ENCODE measurements at places on chromosomes 13 and 19. TPM values are rescaled to one million over a fixed set of nuclear protein-coding genes. Genes with fewer than 3 reads are reported as not detected.

GIPR gene
- total RNA-seq = 11.4 TPM

ICAM1 gene
- total RNA-seq = 23.8 TPM

AMER2 gene
- total RNA-seq = not detected

ZNF208 gene
- 0.78 TPM for total RNA-seq

COL4A2 gene
- total RNA-seq = not detected

JUNB gene
- total RNA-seq = 197 TPM

ZNF486 gene
- 8.7 TPM for total RNA-seq

DOCK6 gene
- 0.68 TPM for total RNA-seq

NAT14 gene
- 11.9 TPM for total RNA-seq

CEACAM20 gene
- total RNA-seq = not detected

BICRA gene
- total RNA-seq = 20.2 TPM

DNAJC15 gene
- total RNA-seq = 16.3 TPM

ZNF850 gene
- 6.0 TPM for total RNA-seq

PTPRH gene
- not detected for total RNA-seq

ONECUT3 gene
- total RNA-seq = not detected

SMIM44 gene
- total RNA-seq = not detected

CACNG6 gene
- not detected for total RNA-seq

CA11 gene
- 3.9 TPM for total RNA-seq

ZFR2 gene
- total RNA-seq = 0.35 TPM

EEF2 gene
- 1,592 TPM for total RNA-seq

CEACAM4 gene
- not detected for total RNA-seq

GJA3 gene
- total RNA-seq = 0.23 TPM

KLK6 gene
- total RNA-seq = not detected

PPM1N gene
- total RNA-seq = 4.3 TPM

KLK12 gene
- total RNA-seq = not detected

MAST3 gene
- total RNA-seq = 29.9 TPM

IGSF23 gene
- total RNA-seq = not detected

GFY gene
- total RNA-seq = not detected

OR7D2 gene
- 0.08 TPM for total RNA-seq

ZNF229 gene
- total RNA-seq = 0.05 TPM

ZNF28 gene
- 18.0 TPM for total RNA-seq

CHAF1A gene
- 71.7 TPM for total RNA-seq

PSG7 gene
- total RNA-seq = not detected

CYP4F12 gene
- not detected for total RNA-seq

TEKTIP1 gene
- 4.3 TPM for total RNA-seq

MBD3L3 gene
- total RNA-seq = not detected

DENND1C gene
- total RNA-seq = 101 TPM

SLITRK6 gene
- total RNA-seq = not detected

LENG8 gene
- 231 TPM for total RNA-seq

NCCRP1 gene
- not detected for total RNA-seq

B3GNT3 gene
- total RNA-seq = not detected

CLEC4M gene
- not detected for total RNA-seq

ICAM4 gene
- total RNA-seq = 1.5 TPM

SIN3B gene
- 25.8 TPM for total RNA-seq

CFAP97D2 gene
- total RNA-seq = not detected

NMRK2 gene
- total RNA-seq = not detected

WTIP gene
- total RNA-seq = 0.85 TPM

LHB gene
- 0.88 TPM for total RNA-seq

CBARP gene
- 0.35 TPM for total RNA-seq

DUS3L gene
- 38.3 TPM for total RNA-seq

RAB11B gene
- 93.7 TPM for total RNA-seq

ZNF723 gene
- not detected for total RNA-seq

MICOS13 gene
- 39.5 TPM for total RNA-seq

ADPRHL1 gene
- total RNA-seq = 0.75 TPM

PEG3 gene
- not detected for total RNA-seq

KLK5 gene
- not detected for total RNA-seq

ERICH4 gene
- not detected for total RNA-seq

DZIP1 gene
- total RNA-seq = 0.40 TPM
